Left ventricle myocardium superior (tissue), 1 donor: ENCODE measurements at places on chromosomes 6 and 20. TPM values are rescaled to one million over a fixed set of nuclear protein-coding genes. Genes with fewer than 3 reads are reported as not detected.

Gene C20orf141
- total RNA-seq, result not detected

Gene KIAA0408
- total RNA-seq, result 2.4 TPM

Gene EEF1A1
- total RNA-seq, result 1,360 TPM

Gene HLA-E
- 155 TPM for total RNA-seq

Gene GCNT2
- 41.8 TPM for total RNA-seq

Gene FRK
- 8.8 TPM for total RNA-seq

Gene VWA7
- 12.8 TPM for total RNA-seq

Gene ENPP4
- 21.3 TPM for total RNA-seq

Gene VGLL2
- not detected for total RNA-seq

Gene CDH4
- total RNA-seq, result not detected

Gene BPIFA1
- total RNA-seq, result not detected

Gene PHF20
- total RNA-seq, result 37.0 TPM

Gene TMEM244
- total RNA-seq, result not detected

Gene GFOD1
- 33.7 TPM for total RNA-seq

Gene SLC25A27
- total RNA-seq, result 15.3 TPM

Gene GJA1
- 322 TPM for total RNA-seq

Gene DSTN
- total RNA-seq, result 836 TPM

Gene CCM2L
- 9.2 TPM for total RNA-seq

Gene SLC22A1
- total RNA-seq, result 0.17 TPM

Gene EEF1A2
- 1,346 TPM for total RNA-seq

Gene KHDC1L
- total RNA-seq, result not detected

Gene CYP39A1
- total RNA-seq, result 5.9 TPM

Gene MUC22
- 0.22 TPM for total RNA-seq

Gene RSPO3
- 0.57 TPM for total RNA-seq

Gene KCNG1
- 0.37 TPM for total RNA-seq

Gene HLA-DQA2
- total RNA-seq, result 2.7 TPM

Gene TREM1
- total RNA-seq, result 0.92 TPM

Gene CALHM6
- 1.2 TPM for total RNA-seq

Gene NNAT
- total RNA-seq, result 0.25 TPM

Gene PPP2R5D
- total RNA-seq, result 40.3 TPM

Gene CMTR1
- total RNA-seq, result 30.0 TPM

Gene ULBP2
- total RNA-seq, result 0.84 TPM

Gene BTN1A1
- total RNA-seq, result not detected
